GM12864 (cell line): ENCODE measurements at places on chromosomes 6 and 20.
A peak's percentile ranks its signal among the peaks of the same experiment; 100 is the strongest.

DNA sequence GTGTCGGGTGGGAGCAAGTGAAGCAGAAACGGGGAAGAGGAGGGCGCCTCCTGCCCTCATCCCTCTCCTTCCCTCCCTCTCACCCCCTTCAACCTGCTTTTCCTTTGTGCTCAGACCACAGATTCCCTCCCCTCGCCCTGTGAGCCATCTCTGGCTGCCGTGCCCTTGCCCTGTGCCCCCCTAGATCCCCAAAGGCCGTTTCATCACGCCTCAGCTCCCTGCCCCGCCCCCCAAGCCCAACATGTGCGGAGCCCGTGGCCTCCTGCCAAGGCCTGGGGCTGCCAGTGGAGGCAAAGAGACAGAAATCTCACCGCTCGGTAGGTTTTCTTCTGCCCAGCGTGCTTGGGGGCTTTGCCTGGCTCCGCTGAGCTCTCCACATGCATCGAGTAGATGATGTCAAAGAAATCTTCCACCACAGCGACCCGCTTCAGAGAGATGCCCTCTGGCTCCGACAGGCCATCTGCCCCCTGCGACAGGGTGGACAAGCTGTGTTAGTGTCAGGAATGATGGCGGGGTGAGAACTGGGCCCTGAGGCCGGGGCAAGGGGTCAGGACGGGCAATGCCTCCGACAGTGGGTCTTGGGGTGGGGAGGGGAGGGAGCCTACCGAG, 57.6 kb downstream of the NOL4L start:
- DNase-seq: no peak

- no peak for DNase-seq
Observed at GRCh38 chr6:155222506-155222905, 41.3 kb upstream of the CLDN20 start.

GRCh38 chr20:62777528-62777830, 18.8 kb upstream of the MRGBP start:
- no peak for DNase-seq

DNA sequence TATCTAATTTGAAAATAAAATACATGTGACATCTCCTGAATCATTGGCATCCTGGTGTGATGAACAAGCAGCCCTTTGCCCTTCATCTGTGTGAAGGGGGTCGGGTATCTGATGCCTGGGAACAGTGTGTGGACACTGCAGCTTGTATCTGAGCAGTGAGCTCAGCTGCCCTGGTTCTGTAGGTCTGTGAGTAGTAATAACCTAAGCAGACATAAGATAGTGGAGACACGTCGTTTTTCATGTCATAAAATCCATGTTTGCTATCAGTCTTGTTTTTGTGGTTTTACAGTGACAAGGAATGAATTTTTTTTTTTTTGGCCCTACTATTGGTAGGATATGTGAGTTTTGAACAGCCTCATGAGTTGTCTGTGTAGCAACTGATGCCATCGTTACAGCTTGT, 133.0 kb downstream of the JARID2 start:
- DNase-seq: no peak

- DNase-seq: no peak
Observed at GRCh38 chr20:4656491-4656890, 65.2 kb upstream of the PRND start.

DNA sequence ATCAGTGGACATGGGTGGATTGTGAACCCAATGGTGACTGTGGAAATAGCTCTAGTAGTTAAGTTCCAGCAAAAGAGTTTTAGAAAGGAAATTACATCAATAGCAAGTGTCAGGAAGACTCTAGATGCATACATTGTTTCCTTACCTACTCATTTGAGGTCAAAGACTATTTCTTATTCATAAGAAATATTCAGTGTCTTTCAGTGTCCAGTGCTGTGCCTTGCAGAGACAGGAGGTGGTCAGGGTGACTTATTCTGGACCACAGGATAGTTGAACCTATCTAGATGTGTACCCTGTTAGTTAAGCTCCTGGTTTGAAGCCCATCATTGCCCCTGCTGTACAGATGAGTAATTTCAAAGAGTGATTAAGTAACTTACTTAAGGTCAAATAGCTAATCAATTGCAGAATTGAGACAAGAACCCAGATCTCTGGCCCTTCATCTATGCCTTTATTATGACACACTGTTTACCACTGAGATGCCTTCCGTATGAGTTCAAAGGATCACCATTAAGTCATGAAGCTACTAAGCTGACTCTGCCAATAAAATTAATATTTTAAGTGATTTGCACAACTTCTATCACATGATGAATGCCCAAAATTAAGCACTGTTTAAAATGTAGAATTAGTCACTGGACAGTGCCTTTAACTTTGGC, 136.1 kb downstream of the PDSS2 start:
- DNase-seq: no peak

DNA sequence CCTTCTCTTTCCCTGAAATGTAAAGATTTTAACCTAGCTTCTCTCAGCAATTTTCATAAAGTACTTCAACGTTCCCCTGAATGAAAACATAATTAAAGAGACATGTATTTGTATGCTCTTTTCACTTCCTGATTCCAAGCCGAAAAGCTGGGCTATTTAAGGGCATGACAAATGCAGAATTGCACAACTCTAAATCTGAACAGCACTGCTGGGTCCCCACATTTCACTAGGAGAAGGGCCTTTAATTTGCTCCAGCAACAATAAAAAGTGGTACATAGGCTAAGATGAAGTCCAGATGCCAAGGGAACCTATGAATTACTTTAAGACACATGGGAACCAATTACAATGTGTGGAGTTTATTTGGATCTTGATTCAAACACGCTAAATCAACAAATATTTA, 42.0 kb downstream of the IRAK1BP1 start:
- DNase-seq: no peak

DNA sequence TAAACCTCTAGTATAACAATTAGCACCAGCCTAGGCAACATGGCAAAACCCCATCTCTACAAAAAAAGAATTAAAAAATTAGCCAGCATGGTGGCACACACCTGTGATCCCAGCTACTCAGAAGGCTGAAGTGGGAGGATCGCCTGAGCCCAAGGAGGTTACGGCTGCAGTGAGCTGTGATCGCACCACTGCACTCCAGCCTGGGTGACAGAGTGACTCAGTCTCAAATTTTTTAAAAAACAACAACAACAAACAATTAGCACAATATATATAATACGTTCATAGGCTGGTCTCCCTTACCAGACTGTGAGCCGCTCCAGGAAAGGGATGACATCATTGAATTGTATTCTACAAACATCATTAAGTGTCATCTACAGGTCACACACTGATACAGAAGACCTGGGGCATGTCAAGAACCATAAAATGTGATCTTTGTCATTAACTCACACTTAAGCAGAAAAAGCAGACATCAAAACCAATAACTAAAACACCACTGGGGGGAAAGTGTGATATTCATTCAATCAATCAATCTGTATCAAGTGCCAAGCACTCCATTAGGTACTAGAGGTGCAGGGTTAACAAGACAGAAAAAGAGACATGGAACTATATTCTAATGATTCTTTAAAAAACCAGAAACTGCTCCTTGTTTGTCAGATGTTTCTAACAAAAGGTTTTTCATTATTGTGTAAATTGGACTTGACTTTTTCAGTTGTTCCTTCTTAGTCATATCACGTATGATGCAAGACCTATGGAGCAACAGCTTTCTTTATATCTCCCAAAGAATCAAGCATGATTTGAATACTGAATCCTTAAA, 17.8 kb downstream of the MAP3K5 start:
- no peak for DNase-seq

DNA sequence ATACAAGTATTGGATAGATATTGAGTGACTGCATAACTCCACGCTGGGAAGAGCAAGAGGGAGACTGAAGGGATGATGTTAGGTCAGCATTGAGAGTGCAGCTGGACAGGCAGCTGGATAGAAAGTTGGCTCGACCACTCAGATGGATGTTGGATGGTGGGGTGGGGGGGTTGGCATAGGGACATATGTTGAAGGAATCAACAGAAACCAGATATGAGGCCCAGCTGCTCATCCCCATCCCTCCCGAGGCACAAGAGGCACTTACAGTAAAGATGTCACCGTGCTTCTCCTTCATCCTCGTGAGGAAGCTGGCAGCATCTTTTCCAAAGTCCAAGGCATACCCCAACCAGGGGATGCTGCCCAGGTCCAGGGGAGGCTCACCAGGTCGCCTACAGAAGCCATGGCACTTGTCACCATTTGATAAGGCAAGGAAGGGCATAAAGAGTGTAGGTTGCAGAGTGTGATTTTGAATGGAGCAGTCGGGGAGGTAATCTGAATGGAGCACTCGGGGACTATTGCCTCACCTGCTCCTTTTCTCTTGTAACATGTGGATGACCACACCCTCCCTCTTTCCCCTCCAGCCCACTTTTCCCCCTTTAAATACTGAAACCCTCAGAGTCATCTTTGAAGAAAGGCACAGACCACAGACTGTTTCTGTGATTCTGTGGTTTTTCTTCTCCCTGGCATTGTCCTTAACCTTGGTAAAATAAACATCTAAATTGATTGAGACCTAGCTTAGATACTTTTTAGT, 18.0 kb downstream of the PTGIS start:
- DNase-seq: no peak

DNA sequence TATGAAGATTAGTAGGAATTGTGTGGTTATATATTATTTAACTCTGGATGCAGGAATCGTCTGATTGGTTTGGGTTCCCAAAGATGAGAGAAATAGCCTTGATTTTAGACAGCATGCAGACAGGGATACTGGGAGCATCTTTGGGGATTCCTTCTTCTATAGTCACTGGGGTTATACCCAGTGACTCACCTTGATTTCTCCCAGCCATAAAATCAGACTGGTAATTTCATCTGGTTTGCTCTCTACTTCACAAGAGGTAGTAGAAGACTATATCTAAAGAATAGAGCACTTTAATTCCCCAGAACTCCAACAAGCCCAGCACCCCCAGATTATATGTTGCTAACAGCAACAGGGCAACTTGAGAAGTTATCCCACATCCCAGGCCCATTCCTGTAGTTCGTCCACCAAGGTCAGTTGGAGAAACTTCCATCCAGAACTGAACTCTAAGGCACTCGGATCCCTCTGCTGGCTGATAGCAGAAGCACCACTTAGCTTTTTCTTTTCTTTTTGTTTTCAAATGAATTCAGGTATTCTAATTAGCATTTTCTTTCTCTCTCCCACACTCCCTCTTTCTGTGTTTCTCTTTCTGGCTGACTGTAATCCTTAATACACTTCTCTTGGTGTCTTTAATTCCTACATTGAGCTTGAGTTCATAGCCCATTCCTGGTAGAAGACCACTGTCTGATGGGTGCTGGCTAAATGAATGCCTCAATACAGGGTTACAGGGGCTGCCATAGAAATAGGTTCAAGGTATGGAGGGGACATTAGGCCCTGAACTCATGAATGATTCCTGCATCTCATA, 20.4 kb upstream of the EFHC1 start:
- no peak for DNase-seq

- DNase-seq: peak; percentile 26
Observed at GRCh38 chr6:69584913-69585729, 211.7 kb downstream of the LMBRD1 start.

DNA sequence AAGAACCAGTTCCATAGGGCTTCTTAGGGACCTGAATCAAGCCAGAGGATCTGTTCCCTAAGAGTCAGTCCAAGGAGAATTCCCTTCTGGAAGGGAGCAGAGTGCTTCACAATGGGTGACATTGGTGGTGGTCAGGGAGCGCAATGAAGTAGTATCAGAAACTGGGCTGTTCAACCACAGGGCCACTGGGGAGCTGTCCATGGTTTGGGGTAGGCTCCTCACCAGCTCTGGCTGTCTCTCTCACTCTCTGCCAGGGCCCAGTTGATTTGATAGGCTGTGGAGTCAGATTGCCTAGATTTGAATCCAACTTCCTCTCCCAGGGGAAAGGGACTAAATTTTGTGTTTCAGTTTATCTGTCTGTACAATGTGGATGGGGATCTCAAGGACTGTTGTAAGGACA, 36.7 kb upstream of the CHD6 start:
- no peak for DNase-seq

DNA sequence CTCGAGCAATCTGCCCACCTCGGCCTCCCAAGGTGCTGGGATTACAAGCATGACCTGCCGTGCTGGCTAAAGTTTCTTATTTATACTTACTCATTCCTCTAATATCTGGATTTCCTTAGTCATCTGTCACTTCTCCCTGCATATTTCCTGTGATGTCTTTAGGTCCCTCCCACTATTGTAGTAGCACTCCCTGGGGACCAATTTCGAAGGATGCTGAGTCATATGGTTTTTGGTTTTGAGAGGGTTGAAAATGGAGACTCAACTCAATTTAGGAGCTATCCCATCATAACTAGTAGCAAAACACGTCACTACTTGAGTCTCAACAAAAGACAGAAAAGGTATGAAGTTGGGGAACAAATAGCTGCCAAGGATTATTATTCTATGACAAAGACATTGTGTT, 20.2 kb downstream of the MCUR1 start:
- no peak for DNase-seq

- no peak for DNase-seq
Observed at GRCh38 chr20:37396416-37397075, 50.6 kb downstream of the SRC start.

- DNase-seq: no peak
Observed at GRCh38 chr6:42820512-42821340, 38.9 kb downstream of the BICRAL start.

GRCh38 chr20:38633577-38634093, 32.0 kb downstream of the ARHGAP40 start:
- DNase-seq: peak; percentile 10
